Suppressor macrophage treated with lipopolysaccharide for 4 hours (primary cell): ENCODE measurements at places on chromosomes 7 and 10.

- no peak for DNase-seq
These were observed 437.6 kb upstream of the ZMIZ1 start for GRCh38 chr10:78630944-78631838.

GRCh38 chr7:6422926-6423632 lies 24.7 kb downstream of the DAGLB start:
- DNase-seq = peak; percentile 69

DNA sequence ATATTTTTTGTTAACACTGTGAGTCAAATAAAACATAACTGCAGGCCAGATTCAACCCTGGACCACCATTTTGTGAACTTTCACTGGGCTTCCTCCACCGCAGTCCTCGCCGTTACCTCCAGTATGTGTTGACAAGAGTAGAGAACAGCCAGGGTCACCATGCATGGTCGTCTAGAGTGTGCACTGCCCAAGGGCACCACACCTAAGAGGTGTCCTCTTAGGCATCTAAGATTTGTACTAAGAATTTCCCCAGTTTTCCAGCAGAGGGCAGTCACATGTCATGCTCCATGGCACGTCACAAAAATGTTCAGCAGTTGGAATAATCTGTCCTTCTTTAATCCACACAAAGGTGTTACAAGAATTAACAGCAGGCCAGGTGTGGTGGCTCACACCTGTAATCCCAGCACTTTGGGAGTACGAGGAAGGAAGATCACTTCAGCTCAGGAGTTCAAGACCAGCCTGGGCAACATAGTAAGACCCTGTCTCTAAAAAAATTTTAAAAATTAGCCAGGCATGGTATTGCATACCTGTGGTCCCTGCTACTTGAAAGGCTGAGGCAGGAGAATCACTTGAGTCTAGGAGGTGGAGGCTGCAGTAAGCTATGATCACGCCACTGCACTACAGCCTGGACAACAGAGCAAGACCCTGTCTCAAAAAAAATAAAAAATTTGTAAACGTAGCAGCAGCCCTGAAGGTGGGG lies 71.2 kb upstream of the FOXK1 start:
- DNase-seq = peak; percentile 77

- peak; percentile 35 for DNase-seq
These were observed 135.0 kb downstream of the ACTR3B start for GRCh38 chr7:152894295-152895170.

GRCh38 chr10:71249996-71250395 lies 37.6 kb downstream of the UNC5B start:
- DNase-seq = no peak
